NCI-H187 (cell line): ENCODE measurements at places on chromosomes 13 and 19.
A peak's percentile ranks its signal among the peaks of the same experiment; 100 is the strongest.

- no peak for DNase-seq
Observed at GRCh38 chr13:30020726-30021312, 170.4 kb upstream of the UBL3 start.

GRCh38 chr13:39129213-39129612 is 91.0 kb downstream of the NHLRC3 start:
- no peak for DNase-seq

GRCh38 chr19:44957526-44957925 is 2.3 kb downstream of the CLPTM1 start:
- no peak for DNase-seq

- peak; percentile 30 for DNase-seq
Observed at GRCh38 chr19:36963280-36963679, 47.1 kb downstream of the ZNF568 start.

- DNase-seq = no peak
Observed at GRCh38 chr13:77033717-77034302, 6.9 kb upstream of the FBXL3 start.

GRCh38 chr19:18496167-18496979 is 25.5 kb downstream of the ELL start:
- no peak for DNase-seq

DNA sequence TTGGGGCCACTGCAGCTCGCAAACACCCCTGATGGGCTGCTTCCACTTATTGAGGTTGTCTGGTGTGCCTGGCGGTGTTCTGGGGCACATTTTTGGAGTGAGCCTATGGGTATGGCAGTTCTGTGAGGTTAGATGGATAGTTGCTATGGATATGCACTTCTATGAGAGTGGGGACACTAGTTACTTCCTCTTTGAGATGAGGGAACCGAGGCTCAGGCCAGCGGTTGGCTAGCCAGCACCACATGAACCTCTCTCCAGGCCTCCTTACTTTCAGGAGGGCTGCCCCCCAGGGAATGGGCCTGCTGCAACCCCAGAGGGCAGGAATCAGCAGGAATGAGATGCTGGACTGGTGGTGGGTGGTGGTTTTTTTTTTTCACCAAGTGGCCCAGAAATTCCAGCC is 13.5 kb upstream of the PRR19 start:
- no peak for DNase-seq

DNA sequence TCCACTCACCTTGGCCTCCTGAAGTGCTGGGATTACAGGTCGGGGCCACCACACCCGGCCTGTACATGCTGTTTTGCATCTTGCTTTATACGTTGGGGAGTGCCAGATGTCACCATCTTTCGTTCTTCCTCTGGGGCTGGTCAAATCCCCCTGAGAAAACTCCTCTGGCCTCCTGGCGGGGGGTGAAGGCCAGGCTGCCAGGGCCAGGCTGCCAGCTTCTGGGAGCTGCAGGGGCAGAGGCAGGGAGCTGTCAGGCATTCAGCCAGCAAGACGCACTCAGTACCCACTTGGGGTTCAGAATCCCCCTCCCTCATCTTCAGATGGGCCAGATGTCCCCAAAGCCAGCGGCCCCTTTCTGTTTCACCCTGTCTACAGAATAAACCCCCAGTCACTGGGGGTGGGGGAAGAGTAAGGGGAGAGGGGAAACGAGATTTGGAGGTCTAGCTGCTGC is 16.1 kb downstream of the ZSWIM9 start:
- no peak for DNase-seq

DNA sequence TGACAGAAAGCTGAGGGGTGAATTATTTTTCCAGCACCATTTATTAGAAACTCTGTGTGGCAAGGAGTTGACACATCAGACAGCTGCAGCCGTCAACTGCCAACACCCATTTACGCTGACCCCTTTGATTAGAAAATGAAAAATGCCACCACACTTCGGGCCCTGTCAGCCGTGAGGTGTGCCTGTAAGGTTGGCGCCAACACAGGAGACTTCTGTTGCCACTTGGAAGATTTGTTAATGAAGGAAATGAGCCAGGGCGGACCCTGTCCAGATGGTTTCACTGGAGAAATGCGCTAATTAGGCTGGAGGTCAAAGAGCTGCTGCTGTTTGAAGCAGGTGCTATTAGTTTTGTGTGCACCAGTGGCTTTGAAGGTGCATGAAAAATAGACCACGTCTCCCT is 297.5 kb downstream of the MTUS2 start:
- no peak for DNase-seq

- no peak for DNase-seq
Observed at GRCh38 chr13:32456591-32456990, 28.7 kb upstream of the N4BP2L1 start.

DNA sequence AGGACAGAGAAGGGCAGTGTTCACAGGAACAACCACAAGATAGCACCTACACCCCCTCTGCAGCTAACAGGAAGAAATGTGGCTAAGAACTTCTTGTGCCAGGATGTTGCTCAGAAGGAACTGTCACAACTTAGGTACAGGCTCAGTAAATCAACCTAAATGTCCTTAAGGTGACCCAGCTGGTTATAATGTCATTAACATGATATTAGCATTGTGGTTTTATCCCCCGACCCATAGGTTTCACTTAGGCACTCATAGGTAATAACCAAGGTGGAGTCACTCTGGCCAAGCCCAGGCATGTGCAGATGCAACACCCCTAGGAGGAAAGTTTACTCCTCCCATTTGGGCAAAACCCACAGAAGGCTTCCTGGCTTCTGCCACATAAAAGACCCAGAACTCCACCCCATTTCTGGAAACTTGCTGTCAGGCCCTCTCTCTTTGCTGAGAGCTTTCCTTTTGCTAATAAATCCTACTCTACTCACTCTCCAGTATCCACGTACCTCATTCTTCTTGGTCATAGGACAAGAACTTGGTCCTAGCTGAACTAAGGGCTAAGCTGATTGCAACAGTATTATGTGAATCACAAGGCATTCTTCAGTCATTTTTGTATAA is 951.3 kb downstream of the SLITRK5 start:
- no peak for DNase-seq

DNA sequence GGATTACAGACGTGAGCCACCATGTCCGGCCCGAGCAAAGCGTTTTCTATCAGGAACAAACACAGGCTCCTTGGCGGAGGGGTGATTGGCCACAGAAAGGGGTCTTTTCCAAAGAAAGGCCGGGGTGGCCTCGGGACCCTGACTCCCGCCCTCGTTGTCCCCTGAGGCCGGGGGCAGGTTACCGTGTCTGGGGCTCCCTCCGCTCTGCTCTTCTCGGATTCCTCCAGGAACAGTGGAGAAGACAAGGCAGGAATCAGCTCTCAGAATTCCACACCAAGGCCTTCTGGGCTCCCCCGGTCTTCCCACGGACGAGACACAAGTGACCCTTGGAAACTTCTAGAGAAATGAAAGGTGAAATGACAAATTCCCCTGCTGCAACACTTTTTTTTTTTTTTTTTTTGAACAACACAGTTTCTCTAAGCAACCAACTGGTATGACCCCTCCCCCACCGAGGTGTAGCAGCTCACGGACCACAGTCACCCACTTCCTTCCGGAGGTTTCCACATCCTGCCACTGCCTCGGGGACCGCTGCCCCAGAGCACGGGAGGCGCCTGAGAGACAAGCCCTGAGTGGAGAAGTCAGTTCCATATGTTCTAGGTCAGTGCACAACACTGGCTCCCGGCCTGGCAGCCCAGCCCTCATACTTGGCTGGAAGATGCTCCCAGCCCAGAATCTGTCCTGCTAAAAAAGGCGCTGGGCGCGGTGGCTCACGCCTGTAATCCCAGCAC is 11.0 kb downstream of the MOB3A start:
- DNase-seq = no peak

DNA sequence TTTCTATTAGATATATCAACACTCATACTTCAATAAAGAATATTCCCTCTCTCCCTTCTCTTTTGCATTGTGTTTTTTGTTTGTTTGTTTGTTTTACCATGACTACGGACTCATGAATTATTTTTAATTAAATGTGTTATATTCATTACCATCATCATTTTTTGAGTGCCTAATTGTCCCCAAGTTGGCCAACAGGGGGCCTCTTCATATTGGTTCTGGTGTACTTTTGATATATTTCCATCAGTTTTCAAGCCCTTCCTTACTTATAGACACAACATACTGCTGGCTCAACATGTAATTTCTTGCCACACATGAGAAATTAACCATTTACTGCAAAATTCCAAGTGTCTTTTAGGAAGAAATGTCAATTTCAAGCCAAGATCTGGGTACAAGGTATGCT is 54.5 kb upstream of the GPC6 start:
- DNase-seq = no peak

DNA sequence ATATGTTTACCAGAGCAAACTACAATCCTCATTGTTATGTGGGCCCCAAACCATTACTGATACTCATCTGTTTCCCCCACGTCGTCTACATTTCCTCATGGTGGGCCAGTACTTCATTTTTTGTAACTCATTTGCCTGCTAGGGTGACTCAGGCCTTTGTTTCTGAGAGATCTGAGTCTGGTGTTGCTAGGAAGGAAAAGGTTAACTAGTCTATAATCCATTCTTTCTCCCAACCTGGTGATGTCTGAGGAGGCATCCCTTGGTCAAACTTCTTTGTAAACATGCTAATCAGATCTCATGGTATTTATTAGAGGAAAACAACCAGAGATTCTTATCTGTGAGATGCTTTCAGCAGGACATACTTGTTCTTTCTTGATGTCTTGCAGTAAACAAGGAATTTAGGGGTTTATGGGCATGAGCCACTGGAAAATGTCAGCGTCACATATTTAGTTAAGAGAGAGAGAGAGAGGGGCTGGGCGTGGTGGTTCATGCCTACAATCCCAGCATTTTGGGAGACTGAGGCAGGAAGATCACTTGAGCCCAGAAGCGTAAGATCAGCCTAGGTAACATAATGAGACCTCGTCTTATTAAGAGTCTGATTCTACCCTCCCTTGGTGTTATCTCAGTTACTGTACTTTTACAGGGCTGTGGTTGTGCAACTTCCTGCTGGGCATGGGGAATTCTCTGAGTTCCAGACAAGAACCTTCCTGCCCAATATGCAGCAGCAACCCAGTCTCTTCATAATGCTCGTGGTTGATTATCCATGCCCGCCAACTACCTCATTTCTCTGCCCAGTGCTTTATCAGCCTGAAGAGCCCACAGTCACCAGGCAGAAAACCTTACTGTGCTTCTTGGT is 9.7 kb upstream of the DPRX start:
- no peak for DNase-seq

DNA sequence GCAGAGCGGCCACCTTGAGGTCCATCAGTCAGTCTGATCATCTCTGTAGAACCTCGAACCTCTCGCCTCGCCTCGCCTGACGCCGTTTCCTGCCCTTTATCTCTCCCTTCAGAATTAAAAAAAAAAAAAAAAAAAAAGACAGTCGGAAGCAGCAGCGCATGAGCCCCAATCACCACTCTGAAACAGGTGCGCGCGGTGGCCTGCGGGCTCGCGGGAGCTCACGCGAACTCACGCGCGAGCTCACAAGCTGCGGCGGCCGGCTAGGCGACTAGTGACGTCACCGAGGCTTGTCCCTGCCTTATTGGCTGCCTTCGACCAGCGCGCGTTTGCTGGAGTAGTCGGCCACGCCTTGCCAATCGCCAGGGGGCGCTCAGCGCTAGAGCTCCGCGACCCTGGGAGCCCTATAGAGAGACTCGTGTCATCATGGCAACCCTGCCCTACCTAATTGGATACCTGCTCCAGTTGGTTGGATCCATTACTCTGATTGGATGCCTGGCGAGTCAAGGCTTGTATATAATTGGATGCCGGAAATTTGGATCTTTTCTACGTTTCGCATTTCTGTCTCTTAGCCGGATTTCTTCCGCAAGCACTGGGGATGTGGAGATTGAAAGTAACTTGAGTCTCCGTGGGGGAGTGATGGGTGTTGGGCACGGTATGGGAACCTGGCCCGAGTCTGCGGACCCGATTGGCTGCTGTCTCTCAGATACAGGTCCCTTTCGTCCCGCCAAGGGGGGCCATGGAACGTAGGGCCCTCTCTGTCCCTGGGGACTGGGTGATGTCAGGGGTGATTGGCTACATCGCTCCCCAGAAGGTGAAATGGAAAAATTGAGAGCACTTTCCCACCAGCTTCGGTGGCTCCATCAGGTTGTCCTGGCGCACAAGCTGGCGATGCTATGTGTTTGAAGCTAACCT is 31.6 kb downstream of the SYT3 start:
- DNase-seq = no peak

GRCh38 chr13:96053003-96053703 is at the start of gene UGGT2:
Gene UGGT2 (minus strand): TSS chr13:96053401. CDS start chr13:96053312, 89 bp downstream.
- peak; percentile 92 for DNase-seq

DNA sequence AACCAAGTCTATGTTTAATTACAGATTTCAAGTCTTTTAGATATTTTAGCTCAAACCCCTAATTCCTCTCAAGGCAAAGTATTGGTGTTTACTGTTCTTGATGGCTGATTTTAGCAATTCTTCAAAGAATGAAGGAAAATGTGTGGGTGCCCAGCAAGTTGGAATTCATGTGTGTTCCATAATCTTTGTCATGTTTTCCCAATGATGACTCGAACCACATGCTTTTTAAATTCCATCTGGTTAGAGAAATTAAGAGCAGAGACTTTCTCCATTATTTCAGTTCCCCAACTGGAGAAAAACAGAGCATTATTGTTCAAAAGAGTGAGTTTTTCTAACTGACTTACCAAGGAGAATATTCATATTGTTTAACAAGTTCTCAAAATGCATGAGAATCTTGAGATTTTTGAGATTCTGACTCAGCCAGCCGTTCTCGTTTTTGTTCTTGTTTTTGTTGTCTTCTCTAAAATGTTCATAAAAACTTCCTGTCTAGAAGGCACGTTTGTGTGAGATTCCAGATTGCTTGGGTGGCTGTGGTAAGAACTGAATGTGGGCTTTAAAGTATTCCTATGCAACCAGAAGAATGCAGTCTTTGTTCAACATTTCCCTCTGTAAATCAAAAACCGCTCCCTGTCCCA is 404.7 kb downstream of the IRS2 start:
- no peak for DNase-seq

DNA sequence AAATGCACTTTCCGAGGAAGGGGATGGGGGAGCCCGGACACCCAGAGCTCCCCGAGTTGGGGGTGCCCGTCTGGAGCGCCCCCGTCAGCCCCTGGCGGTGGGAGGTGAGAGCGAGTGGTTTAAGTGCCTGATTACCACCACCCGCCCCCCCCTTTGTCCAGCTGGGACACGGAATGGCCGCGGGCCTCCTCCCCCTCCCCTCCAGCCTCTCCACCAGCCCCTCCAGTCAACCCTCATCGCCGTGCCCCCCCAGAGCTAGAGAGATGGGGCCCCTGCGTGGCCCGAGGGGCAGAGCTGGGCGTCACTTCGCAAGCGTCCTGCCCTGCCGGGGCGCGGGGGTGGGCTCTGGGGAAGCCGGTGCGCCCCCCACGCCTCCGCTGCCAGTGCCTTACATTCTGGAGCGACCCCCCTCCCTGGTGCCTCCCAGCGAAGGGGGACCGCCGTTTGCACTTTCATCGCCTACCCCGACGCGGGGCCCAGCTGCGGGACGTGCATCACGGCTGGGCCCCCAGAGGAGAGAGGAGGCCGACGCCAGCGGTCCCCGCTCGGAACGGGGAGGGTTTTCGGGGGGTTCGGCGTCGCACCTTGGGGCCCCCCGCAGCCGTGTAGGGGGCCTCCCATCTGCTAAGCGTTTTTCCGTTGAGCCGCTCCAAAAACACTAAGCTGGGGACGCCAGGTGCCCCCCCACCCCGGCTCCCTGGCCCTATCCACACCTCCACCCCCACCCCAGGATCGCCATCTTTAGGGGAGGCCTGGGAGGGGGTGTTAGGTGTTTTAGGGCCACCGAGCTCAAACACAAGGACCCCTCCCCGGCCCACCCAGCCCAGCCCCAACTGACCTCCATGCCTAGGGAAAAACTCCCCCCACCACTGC is 16.4 kb downstream of the SMIM24 start:
- no peak for DNase-seq
